ENCODE measurements at places on chromosomes 13 and 19.

DNA sequence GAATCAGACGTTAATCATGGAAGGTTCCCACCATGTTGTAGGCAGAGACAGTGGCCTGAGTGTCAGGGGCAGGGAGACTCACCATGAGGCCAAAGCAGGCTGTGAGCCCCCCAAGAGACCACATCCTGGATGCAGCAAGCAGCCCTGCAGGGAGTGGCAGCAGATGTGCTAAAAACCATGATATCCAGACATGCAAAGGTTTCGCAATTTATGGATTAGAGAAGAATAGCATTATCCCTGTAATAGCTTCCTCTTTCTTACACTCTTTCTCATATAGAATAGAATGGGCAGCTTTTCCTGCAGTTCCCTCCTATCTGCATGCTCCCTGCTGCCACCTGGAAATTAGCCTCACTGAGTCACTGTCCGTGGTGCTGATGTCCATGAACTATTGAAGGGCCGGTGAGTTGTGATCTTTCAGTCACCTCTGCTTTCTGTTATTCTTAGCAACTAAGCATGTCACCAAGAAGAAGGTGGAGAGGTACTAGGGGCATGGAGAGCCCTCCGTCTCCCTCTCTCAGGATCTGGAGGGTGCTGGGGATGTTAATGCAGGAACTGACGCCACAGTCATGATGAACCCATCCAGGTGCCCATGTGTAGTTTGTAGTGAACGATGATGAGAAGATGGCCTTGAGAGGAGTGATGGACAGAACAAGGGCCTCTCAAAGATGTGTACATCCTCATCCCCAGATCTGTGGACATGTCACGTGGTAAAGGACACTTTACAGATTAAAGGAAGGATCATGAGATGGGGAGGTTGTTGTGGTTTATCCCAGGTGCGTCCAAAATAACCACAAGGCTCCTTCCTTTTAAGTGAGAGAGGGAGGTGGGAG is 9.9 kb downstream of the CEACAM4 start:
- no peak overlapping the region for H3K27ac ChIP-seq
- no peaks in the 10 kb centered on the region for H3K36me3 ChIP-seq
- no peaks in the 10 kb centered on the region for H3K27me3 ChIP-seq
- no peak overlapping the region for H3K4me3 ChIP-seq

GRCh38 chr13:51980908-51981307 is 30.3 kb downstream of the ATP7B start:
- H3K27me3 ChIP-seq: no peaks in the 10 kb centered on the region
- H3K4me3 ChIP-seq: no peak overlapping the region
- no peaks in the 10 kb centered on the region for H3K36me3 ChIP-seq
- no peaks in the 10 kb centered on the region for H3K4me1 ChIP-seq
- no peak overlapping the region for H3K27ac ChIP-seq

DNA sequence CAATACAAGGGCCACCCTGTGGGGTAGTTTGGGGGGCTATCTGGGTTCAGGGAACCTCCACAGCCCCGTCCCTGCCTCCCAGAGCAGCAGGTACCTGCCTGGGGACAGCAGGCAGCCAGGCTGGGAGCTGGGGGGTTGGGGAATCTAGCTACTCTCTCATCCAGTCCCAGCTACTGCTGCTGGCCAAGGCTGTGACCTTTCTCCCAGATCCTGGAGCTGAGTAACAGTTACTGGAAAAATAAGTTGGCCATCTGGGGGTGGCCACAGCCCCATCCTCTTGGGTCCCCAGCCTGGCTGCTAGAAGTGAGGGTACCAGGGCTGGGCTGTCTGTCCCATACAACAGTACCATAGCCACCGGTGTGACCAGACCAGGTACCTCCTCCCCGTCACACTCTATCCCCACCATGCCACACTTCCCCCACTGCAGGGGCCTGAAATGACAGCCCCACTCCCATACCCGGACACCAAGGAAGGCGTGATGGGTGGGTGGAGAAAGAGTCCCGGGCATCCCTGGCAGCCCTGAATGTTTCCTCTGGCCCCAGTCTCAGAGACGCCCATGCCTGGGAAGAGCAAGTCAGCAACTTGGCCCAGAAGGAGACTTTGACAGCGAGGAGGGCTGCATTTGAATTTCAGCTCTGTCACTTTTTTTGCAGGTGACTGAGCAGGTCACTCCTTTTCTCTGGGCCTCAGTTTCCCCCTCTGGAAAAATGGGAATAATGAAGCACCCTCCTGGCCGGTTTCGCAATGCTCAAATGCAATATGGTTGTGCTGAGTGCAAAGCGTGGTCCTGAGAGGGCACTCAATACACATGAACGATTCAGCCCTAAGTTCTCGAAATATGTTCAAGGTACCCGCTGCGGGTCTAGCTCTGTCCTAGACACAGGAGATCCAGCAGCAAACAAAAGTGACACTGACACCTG is 30.7 kb upstream of the NFIC start:
- peaks cover 38% of the 10 kb centered on the region for H3K4me1 ChIP-seq
- peak overlapping the region; percentile 77 for H3K27ac ChIP-seq
- DNase-seq: peak; percentile 55
- no peak overlapping the region for H3K4me3 ChIP-seq

- H3K27ac ChIP-seq: no peak overlapping the region
- no peaks in the 10 kb centered on the region for H3K4me1 ChIP-seq
- no peaks in the 10 kb centered on the region for H3K36me3 ChIP-seq
- H3K27me3 ChIP-seq: no peaks in the 10 kb centered on the region
- peak; percentile 30 for DNase-seq
These were observed 24.3 kb upstream of the TNFSF14 start for GRCh38 chr19:6694147-6694815.

GRCh38 chr13:105365831-105366230 is 1169.6 kb downstream of the EFNB2 start:
- H3K27ac ChIP-seq: no peak overlapping the region
- DNase-seq: no peak
- no peak overlapping the region for H3K4me3 ChIP-seq
- no peaks in the 10 kb centered on the region for H3K36me3 ChIP-seq

GRCh38 chr19:44848036-44848811 is 2.1 kb downstream of the NECTIN2 start:
- H3K36me3 ChIP-seq: no peaks in the 10 kb centered on the region
- H3K4me3 ChIP-seq: peak overlapping the region; percentile 95
- no peaks in the 10 kb centered on the region for H3K27me3 ChIP-seq
- peaks cover 36% of the 10 kb centered on the region for H3K4me1 ChIP-seq

DNA sequence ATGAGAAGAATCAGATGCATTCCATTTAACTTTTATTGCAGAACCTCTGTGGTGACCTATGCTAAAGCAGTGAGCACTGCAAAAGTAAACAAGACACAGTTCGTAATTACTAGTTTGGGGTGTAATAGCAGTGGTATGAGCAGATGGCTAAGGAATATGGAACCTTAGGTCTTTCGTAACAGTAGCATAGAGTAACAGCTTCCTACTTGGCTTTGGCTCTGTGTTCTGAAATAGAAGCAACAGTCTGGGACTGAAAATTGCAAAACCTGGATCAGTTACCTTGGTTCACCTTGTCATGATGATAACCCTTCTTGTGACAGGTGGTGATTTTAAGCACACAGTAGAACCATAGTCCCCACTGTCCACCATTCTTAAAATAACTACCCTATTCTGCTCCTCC is 303.4 kb downstream of the GPC6 start:
- H3K27ac ChIP-seq: no peak overlapping the region
- H3K27me3 ChIP-seq: no peaks in the 10 kb centered on the region
- no peak for DNase-seq
- H3K4me3 ChIP-seq: no peak overlapping the region
- H3K4me1 ChIP-seq: no peaks in the 10 kb centered on the region
- H3K36me3 ChIP-seq: no peaks in the 10 kb centered on the region
